ENCODE measurements at places on chromosomes 6 and 20. TPM values are rescaled to one million over a fixed set of nuclear protein-coding genes. Genes with fewer than 3 reads are reported as not detected.

GRCh38 chr6:110688661-110689268 lies 126.5 kb downstream of the CDK19 start:
- no peak overlapping the region for H3K27ac ChIP-seq
- DNase-seq, result no peak
- H3K4me3 ChIP-seq, result no peak overlapping the region
- no peaks in the 10 kb centered on the region for H3K27me3 ChIP-seq
- no peaks in the 10 kb centered on the region for H3K4me1 ChIP-seq
- H3K36me3 ChIP-seq, result no peaks in the 10 kb centered on the region

Gene FABP7
- 1.1 TPM for total RNA-seq

GRCh38 chr20:16575390-16576140 lies 2.3 kb upstream of the KIF16B start:
- no peaks in the 10 kb centered on the region for H3K27me3 ChIP-seq
- peak overlapping the region; percentile 66 for H3K4me3 ChIP-seq
- DNase-seq, result no peak
- peaks cover 5% of the 10 kb centered on the region for H3K4me1 ChIP-seq

Gene BTNL2
- not detected for total RNA-seq

Gene ZBP1
- not detected for total RNA-seq

Gene SRMS
- not detected for total RNA-seq

Gene GINS1
- 5.0 TPM for total RNA-seq

DNA sequence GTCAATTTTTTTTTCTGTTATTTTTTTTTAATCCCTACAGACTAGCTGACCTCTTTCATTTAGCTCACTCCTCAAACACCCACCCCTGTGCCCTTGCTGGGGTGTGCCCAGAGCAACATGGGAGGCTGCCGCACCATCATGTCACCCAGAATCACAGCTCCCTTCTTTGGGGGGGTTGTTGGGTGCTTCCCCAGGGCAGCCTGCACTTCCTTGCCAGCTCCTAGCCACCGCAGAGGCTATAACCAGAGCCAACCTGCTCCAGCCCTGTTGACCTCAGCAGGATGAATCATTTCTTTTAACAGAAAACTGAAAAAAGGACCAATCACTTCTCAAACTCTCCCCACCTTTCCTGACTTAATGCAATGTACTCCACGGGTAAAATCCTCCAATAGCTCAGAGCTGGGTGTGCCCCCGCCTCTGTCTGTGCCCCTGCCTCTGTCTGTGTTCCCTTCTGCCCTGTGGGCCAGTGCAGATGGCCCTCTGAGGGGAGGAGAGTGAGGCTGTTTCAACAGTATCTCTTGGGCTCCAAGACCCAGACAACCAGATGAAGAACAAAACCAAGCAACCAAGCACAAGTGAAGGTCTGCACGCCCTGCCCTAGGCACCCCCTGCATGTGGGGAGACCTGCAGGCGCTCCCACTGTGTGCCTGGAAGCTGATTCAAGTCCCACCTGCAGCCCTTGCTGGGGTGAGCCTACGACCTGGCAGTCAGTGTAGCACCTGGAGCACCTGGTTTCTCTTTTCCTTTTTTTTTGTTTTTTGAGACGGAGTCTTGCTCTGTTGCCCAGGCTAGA lies 67.7 kb downstream of the PYGB start:
- peaks cover 3% of the 10 kb centered on the region for H3K36me3 ChIP-seq
- H3K4me3 ChIP-seq, result no peak overlapping the region
- no peak overlapping the region for H3K27ac ChIP-seq
- no peaks in the 10 kb centered on the region for H3K27me3 ChIP-seq

GRCh38 chr6:17962436-17963031 lies 24.9 kb downstream of the KIF13A start:
- H3K4me3 ChIP-seq, result no peak overlapping the region
- H3K27me3 ChIP-seq, result no peaks in the 10 kb centered on the region
- peak overlapping the region; percentile 6 for H3K27ac ChIP-seq
- peaks cover 21% of the 10 kb centered on the region for H3K4me1 ChIP-seq

Gene APOBEC2
- not detected for total RNA-seq

DNA sequence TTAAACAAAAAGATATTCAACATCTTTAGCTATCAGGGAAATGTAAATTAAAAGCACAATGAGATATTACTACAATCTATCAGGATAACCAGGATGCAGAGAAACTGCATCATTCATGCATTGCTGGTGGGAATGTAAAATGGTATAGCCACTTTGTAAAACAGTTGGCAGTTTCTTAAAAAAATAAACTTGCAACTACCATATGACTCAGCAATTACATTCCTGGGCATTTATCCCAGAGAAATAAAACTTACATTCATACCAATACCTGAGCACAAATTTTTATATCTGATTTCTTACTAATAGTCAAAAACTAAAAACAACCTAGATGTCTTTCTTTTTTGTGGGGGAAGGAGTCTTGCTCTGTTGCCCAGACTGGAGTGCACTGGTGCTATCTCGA lies 190.3 kb upstream of the TAB2 start:
- H3K4me3 ChIP-seq, result no peak overlapping the region
- no peak overlapping the region for H3K27ac ChIP-seq
- H3K4me1 ChIP-seq, result no peaks in the 10 kb centered on the region

- no peaks in the 10 kb centered on the region for H3K27me3 ChIP-seq
- no peak overlapping the region for H3K27ac ChIP-seq
- H3K36me3 ChIP-seq, result no peaks in the 10 kb centered on the region
- peak; percentile 32 for DNase-seq
Observed at GRCh38 chr6:137717074-137718073, 149.7 kb upstream of the TNFAIP3 start.

- H3K27me3 ChIP-seq, result no peaks in the 10 kb centered on the region
- no peak overlapping the region for H3K27ac ChIP-seq
- peak; percentile 13 for DNase-seq
- no peaks in the 10 kb centered on the region for H3K4me1 ChIP-seq
Observed at GRCh38 chr6:5786321-5786968, 220.3 kb downstream of the NRN1 start.

DNA sequence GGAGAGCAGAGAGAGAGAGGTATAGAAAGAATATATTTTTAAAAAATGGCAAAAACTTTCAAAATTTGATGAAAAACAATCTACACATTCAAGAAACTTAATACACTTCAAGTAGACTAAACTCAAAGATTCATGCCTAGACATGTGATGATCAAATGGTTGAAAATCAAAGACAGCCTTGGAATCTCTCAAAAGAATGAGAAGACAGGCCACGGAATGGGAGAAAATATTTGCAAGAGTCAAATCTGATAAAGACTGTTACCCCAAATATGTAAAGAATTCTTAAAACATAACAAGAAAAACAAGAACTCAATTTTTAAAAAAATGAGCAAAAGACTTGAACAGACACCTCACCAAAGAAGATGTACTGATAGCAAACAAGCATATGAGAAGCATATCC lies 49.7 kb downstream of the THEMIS start:
- DNase-seq, result peak; percentile 49
- no peaks in the 10 kb centered on the region for H3K36me3 ChIP-seq
- H3K27me3 ChIP-seq, result no peaks in the 10 kb centered on the region
- H3K27ac ChIP-seq, result no peak overlapping the region
- no peak overlapping the region for H3K4me3 ChIP-seq

- H3K4me3 ChIP-seq, result no peak overlapping the region
- no peaks in the 10 kb centered on the region for H3K4me1 ChIP-seq
- no peak overlapping the region for H3K27ac ChIP-seq
- no peak for DNase-seq
- H3K27me3 ChIP-seq, result no peaks in the 10 kb centered on the region
Observed at GRCh38 chr6:118528129-118528528, 20.0 kb upstream of the PLN start.

GRCh38 chr6:151917531-151918329 lies 110.2 kb downstream of the ESR1 start:
- H3K4me3 ChIP-seq, result no peak overlapping the region
- no peak overlapping the region for H3K27ac ChIP-seq
- H3K36me3 ChIP-seq, result no peaks in the 10 kb centered on the region
- no peaks in the 10 kb centered on the region for H3K4me1 ChIP-seq

- H3K4me3 ChIP-seq, result no peak overlapping the region
- no peaks in the 10 kb centered on the region for H3K36me3 ChIP-seq
- H3K27me3 ChIP-seq, result no peaks in the 10 kb centered on the region
- no peak for DNase-seq
Observed at GRCh38 chr6:39343396-39343870, 20.9 kb upstream of the KCNK16 start.

- H3K27ac ChIP-seq, result no peak overlapping the region
- no peaks in the 10 kb centered on the region for H3K36me3 ChIP-seq
- H3K27me3 ChIP-seq, result peaks cover 11% of the 10 kb centered on the region
- H3K4me1 ChIP-seq, result peaks cover 4% of the 10 kb centered on the region
- H3K4me3 ChIP-seq, result no peak overlapping the region
- peak; percentile 12 for DNase-seq
Observed at GRCh38 chr20:62666736-62667529, 24.6 kb downstream of the SLCO4A1 start.

Gene INSM1
- total RNA-seq, result not detected

DNA sequence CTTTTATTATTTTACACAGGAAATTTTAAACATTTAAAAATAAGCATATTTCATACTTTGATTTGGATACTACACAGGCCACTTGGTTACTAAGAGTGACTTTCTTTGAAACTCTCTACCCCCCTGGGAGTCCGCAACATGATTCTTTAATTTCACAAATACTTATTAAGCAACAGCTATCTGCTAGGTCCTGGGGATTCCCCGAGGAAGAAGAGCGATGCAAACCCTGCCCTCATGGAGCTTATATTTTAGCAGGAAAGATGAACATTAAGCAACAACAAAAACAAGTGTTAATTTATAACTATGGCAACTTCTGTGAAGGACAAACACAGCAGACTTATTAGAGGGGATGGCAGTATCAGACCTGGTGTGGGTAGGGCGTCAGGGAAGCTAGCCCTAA lies 3.9 kb upstream of the ADTRP start:
- H3K27me3 ChIP-seq, result no peaks in the 10 kb centered on the region
- no peak overlapping the region for H3K27ac ChIP-seq
- no peaks in the 10 kb centered on the region for H3K36me3 ChIP-seq
- no peaks in the 10 kb centered on the region for H3K4me1 ChIP-seq

Gene BRPF3
- 28.8 TPM for total RNA-seq

- no peak overlapping the region for H3K4me3 ChIP-seq
- H3K27me3 ChIP-seq, result no peaks in the 10 kb centered on the region
- H3K36me3 ChIP-seq, result no peaks in the 10 kb centered on the region
- H3K4me1 ChIP-seq, result no peaks in the 10 kb centered on the region
Observed at GRCh38 chr6:24149836-24150235, 23.8 kb downstream of the NRSN1 start.

DNA sequence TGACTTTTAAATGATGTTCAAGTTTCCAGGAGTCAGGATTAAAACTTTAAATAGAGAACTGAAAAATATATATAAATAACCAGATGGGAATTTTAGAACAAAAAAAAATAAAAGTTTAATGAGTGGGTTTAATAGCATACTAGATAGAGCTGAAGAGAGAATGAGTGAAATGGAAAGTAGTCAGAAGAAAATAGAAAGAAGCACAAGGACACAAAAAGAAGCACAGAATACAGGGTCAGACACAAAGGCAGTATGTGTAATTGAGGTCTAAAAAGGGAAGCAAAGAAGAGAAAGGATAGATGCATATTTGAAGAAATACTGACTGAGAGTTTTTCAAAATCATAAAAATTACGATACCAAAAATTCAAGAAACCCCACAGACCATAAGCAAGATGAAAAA lies 159.8 kb upstream of the FERMT1 start:
- H3K4me3 ChIP-seq, result no peak overlapping the region
- H3K27ac ChIP-seq, result no peak overlapping the region
- DNase-seq, result no peak
- no peaks in the 10 kb centered on the region for H3K36me3 ChIP-seq

Gene DEFB132
- total RNA-seq, result not detected

DNA sequence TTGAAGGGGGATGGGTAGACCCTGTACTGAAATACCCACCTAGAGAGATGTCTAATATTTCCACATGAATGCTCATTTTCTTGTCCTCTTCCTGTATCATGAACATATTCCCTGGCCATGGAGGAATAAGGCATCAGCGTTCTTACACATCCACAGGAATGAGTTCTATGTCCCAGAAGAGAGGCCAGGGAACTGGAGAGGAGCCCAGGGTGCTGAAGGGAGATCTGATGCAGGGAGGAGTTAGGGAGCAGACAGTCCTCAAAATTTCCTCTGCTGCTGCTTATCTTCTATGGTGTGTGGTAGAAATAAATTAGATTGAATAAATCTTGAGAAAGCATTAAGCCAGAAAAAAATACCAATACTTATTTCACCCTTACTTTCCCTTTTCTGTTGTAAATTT lies 295.0 kb downstream of the KCNQ5 start:
- H3K27me3 ChIP-seq, result no peaks in the 10 kb centered on the region
- no peaks in the 10 kb centered on the region for H3K4me1 ChIP-seq
- H3K4me3 ChIP-seq, result no peak overlapping the region
- no peak overlapping the region for H3K27ac ChIP-seq

DNA sequence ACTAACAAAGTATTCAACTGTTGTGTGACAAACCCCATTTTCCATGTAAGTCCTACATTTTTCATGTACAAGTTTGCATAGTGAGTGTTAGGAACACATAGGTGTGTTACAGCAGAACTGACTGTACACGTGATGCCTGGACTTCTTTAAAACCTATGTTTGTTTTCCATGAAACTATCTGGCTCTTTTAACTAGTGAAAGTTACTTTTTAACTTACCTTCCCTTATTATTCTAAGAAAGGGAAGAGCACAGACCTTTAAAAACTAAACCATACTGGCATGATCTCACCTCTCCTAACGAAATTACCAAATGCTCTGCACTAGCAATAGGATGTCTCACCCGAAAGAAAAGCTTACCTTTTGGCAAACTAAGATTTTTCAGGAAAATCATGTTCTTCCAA lies 87.8 kb downstream of the CENPW start:
- no peak overlapping the region for H3K27ac ChIP-seq
- H3K4me3 ChIP-seq, result no peak overlapping the region
- no peaks in the 10 kb centered on the region for H3K36me3 ChIP-seq
- H3K27me3 ChIP-seq, result no peaks in the 10 kb centered on the region
- no peak for DNase-seq

DNA sequence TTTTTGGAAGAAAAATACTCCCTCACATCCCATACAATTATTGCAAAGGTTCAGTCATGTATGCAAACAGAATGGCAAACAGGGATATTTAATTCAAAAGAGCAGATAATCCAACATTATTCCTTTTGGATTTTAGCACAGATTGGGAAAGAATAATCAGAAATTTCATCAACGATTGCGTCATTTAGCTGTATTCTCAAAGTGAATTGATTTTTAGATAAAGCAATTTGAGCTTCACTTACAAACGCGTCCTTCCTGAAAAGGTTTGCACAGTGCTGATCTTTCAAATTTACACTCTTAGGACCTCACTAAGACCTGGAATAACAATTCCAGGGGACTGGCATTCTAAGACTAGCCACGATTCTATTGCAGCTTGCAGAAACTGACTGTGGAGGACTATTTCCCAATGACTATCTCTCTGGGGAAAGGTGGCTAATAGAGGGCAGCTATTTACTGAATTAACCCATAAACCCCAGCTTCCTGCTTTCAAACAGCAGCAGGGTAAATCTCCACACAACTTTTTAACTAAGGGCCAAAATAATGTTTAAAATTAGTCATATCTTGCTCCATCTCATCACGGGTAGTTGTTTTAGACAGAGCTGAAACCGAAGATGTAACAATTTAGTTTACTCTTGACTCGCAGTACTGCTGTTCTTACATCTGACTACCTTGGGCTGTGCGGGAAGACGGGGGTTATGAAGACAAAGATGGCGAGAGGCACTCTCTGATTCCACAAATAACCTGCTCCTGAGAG lies 131.2 kb upstream of the FAM184A start:
- no peak overlapping the region for H3K4me3 ChIP-seq
- H3K27ac ChIP-seq, result no peak overlapping the region
- no peaks in the 10 kb centered on the region for H3K27me3 ChIP-seq
- no peaks in the 10 kb centered on the region for H3K36me3 ChIP-seq

Gene EXOC2
- 49.7 TPM for total RNA-seq

Data from astrocyte (in vitro differentiated cells and primary cell).